ENCODE measurements at places on chromosomes 3 and 15.

DNA sequence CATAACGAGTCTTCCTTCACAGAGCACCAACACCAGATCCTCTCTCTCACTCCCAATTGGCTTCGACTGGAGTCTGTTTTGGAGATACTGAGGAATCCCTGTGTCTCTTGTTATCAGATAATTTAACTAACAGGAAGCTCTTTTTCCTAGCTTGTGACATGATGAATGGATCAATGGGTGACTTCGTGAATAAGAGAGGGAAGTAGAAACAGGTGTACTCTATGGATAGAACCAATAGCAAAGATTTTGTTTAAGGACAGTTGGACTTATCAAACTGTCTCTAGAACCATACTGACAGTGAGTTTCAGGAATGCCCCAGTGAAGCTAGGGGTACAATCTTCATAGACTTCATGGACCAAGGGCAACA, 29.4 kb upstream of the KLHL6 start:
- DNase-seq: no peak

DNA sequence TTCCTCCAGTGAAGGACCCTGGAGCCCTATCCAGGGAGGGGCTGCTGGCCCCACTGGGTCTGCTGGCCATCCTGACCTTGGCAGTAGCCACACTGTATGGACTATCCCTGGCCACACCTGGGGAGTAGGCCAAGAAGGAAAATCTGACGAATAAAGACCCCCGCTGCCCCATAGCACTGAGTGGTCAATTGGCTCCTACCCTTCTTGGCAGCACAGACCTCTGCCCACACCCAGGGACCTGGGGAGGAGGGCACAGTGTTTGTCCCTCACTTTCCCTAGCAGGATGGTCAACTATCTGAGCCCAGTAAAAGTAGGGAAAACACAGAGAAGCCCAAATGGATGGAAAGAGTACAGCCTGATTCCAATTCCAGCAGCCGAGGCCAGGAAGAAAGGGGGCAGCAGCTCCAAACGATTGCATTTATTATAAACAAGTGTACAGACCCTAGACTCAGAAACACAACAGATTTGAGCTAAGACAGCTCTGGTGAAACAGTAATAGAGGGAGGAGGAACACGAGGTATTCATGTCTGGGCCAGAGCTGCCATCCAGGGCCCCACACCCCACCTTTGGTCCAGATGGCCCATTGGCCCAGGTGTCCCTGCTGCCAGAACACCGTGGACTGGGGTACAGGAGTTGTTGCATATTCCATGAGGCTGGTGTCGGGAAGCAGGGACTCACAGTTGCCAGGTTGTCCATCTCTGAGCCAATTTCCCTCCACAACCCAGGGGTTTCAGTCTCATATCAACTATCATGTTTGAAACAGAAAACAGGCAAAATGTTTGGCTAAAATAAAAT, 21.1 kb downstream of the ATRIP start:
- no peak for DNase-seq

DNA sequence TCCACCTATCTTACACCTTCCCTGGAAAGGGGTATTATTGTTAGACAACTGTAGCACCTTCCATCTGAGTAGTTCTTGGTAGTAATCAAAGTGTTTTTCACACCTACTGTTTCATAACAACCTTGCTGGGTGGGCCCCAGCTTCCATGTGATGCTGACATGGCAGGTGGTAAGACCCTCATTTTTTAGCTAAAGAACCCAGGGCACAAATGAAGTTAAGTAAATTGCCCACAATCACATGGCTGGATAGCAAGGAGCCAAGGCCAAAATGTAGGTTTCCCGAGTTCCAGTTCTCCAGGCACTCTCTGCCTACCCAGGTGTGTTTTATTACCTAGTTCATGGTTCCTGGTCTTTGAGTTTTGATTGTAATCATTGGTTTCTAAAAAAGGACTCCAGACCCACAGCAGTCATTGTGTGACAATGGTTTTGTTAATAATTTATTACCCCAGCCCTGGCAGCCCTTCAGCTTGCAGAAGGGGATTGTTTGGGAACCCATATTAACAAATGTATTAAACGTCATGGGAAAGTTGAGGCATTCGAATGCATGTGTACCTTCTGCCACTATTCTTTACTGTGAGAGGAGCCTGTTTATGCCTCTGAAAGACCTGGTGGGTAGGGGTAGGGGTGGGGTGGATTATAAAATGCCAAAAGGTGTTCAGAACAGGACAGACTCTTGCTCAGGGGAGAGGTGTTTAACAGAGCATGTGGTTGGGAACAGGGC, 222.2 kb upstream of the BHLHE40 start:
- DNase-seq: no peak

- DNase-seq: no peak
Observed at GRCh38 chr3:133855002-133855370, 40.7 kb downstream of the RAB6B start.
